ENCODE measurements at places on chromosomes 2 and 18.
A peak's percentile ranks its signal among the peaks of the same experiment; 100 is the strongest.

- peaks cover 21% of the 10 kb centered on the region for H3K27me3 ChIP-seq
- H3K36me3 ChIP-seq: no peaks in the 10 kb centered on the region
- no peak overlapping the region for H3K4me3 ChIP-seq
- no peak for DNase-seq
- no peak overlapping the region for H3K27ac ChIP-seq
These were observed 12.5 kb upstream of the ARMC9 start for GRCh38 chr2:231185886-231186285.

DNA sequence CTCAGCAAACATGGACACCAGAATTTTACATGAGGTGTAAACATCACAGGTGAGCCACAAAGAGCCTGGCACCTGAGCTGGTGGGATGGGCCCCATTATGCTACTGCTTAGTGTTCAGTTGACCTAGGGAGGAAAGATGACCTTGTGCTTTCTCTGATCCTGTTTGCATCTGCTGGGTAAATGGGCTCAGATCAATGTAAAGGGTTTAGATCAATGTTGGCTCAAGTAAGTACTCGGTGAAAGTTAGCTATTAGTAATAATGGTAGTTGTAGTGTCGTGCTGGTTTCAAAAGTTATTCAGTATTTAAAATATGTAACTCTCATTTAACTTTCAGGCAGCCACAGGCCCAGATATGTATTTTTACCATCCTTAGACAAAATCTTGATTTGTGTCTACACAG is 19.8 kb downstream of the ABHD3 start:
- no peak for DNase-seq
- no peak overlapping the region for H3K27ac ChIP-seq
- no peaks in the 10 kb centered on the region for H3K27me3 ChIP-seq
- H3K4me3 ChIP-seq: no peak overlapping the region
- H3K36me3 ChIP-seq: peaks cover 14% of the 10 kb centered on the region

- peaks cover 9% of the 10 kb centered on the region for H3K4me1 ChIP-seq
- peak overlapping the region; percentile 5 for H3K27ac ChIP-seq
- H3K27me3 ChIP-seq: no peaks in the 10 kb centered on the region
- H3K36me3 ChIP-seq: peaks cover 4% of the 10 kb centered on the region
These were observed 233.4 kb upstream of the SIX3 start for GRCh38 chr2:44707945-44708660.

DNA sequence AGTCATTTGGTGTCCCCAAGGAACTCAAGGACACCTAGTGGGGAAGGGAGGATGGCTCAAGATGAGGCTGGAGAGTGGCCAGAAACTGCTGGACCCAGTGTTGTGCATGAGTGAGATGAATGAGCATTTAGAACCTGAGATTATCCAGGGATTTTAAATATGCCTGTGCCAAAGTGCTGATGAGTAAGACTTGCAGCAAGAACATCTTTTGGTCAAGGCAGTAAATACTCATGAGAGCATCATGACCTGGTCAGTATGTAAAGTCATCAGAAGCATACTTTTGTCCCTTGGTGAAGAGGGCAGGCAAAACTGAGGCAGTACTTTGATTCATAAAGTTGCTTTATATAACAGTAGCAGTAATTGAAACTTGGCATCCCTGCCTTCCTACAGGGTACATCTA is 3.1 kb upstream of the SPP2 start:
- no peaks in the 10 kb centered on the region for H3K36me3 ChIP-seq
- no peak overlapping the region for H3K27ac ChIP-seq
- no peak overlapping the region for H3K4me3 ChIP-seq
- no peak for DNase-seq
- H3K4me1 ChIP-seq: no peaks in the 10 kb centered on the region
- H3K27me3 ChIP-seq: no peaks in the 10 kb centered on the region

DNA sequence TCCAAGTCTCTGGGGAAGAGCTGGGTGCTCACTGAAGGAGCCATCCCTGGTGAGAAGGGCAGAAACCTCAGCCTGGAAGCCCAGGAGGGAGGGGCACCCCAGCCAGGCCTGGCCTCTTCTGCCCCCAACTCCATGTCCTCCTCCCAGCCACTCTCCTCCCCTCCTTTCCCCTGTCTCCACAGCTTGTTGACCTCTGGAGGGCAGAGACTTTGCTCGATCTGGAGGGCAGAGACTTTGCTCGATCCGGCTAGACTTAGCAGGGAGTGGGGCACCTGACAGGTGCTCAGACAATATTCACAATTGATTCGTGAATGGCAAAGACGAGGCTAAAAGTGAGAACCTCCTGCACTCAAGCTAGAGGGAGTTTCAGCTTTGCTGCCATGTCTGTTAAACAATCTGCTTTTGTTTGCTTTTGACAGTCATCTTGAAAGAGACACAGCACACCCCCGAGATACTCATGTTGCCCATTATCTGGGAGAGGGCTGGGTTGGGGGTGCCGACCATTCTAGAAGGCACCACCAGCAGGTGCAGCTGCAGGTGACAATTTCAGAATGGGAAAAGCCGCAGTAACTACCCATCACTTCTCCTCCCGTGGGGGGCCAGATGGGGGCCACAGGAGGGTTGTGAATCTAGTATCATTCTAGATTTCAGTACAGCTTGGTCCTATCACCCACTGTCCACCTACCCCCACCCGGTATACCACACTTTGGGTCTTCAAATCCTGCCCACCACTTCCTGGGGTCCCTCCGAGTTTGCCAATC is 54.8 kb downstream of the DNMT3A start:
- no peak for DNase-seq
- peaks cover 54% of the 10 kb centered on the region for H3K4me1 ChIP-seq
- H3K4me3 ChIP-seq: no peak overlapping the region
- H3K27ac ChIP-seq: peak overlapping the region; percentile 93

GRCh38 chr2:239009589-239009961 is 161.7 kb downstream of the TWIST2 start:
- H3K4me3 ChIP-seq: no peak overlapping the region
- H3K27me3 ChIP-seq: peaks cover 14% of the 10 kb centered on the region
- no peaks in the 10 kb centered on the region for H3K4me1 ChIP-seq
- no peaks in the 10 kb centered on the region for H3K36me3 ChIP-seq
- no peak overlapping the region for H3K27ac ChIP-seq

GRCh38 chr2:80496346-80496745 is 191.8 kb upstream of the LRRTM1 start:
- H3K4me1 ChIP-seq: no peaks in the 10 kb centered on the region
- no peak overlapping the region for H3K27ac ChIP-seq
- no peaks in the 10 kb centered on the region for H3K36me3 ChIP-seq
- no peaks in the 10 kb centered on the region for H3K27me3 ChIP-seq
- DNase-seq: no peak

DNA sequence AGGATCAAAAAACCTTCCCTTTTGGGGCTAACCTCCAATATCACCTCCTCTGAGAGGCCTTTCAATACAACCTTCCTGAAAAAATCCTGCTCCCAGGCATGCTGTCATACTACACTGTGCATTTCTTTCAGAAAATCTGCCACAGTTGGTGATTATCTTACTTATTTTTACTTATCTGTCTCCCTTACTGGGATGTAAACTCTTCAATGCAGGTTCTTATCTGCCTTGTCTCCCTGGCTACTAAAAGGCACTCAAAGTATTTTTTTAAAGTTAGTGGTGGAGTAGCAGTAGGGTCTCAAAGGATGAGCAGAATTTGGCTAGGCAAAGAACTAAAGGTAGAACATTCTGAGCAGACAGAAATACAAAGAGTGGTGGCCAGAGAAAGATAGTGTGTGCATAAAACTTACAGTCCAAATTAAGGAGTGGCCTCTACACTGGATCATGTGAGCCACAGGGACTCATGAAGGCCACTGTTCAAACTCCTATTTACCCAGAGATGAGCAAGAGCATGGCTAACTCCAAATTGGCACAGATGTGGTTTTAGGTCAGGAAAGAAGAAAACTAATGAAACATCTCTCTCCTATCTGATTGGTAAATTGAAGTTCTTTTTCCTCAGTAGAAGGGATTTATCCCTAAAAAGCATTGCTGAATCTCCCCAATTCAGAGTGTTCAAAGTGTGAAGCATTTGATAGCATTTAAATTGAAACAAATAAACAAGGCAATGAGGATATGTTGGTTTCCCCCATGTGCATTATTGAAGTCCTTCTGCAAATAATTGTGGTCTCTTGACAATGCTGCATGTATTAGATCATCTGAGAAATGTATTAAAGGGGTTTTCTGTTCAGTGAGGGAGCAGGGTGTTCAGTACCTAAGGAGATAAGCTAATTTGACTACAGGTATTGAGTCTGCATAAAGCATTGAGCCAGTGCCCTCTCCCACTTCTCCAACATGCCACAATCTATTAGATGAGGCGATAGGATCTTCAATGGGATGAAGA is 285.5 kb downstream of the MREG start:
- no peak overlapping the region for H3K27ac ChIP-seq
- no peak overlapping the region for H3K4me3 ChIP-seq
- H3K4me1 ChIP-seq: peaks cover 13% of the 10 kb centered on the region
- no peaks in the 10 kb centered on the region for H3K36me3 ChIP-seq

- peaks cover 13% of the 10 kb centered on the region for H3K27me3 ChIP-seq
- no peak overlapping the region for H3K4me3 ChIP-seq
These were observed 102.1 kb upstream of the CDCA7 start for GRCh38 chr2:173252581-173252980.

- H3K27me3 ChIP-seq: no peaks in the 10 kb centered on the region
- DNase-seq: no peak
- no peaks in the 10 kb centered on the region for H3K36me3 ChIP-seq
These were observed 75.3 kb upstream of the DDX18 start for GRCh38 chr2:117738991-117739839.

GRCh38 chr2:30078521-30078920 is 68.3 kb upstream of the YPEL5 start:
- DNase-seq: no peak
- peaks cover 16% of the 10 kb centered on the region for H3K27me3 ChIP-seq
- no peaks in the 10 kb centered on the region for H3K36me3 ChIP-seq
- no peak overlapping the region for H3K4me3 ChIP-seq
- H3K4me1 ChIP-seq: no peaks in the 10 kb centered on the region

GRCh38 chr2:28389399-28390240 is 3.0 kb upstream of the FOSL2 start:
- no peak overlapping the region for H3K4me3 ChIP-seq
- peaks cover 2% of the 10 kb centered on the region for H3K27me3 ChIP-seq
- peak overlapping the region; percentile 89 for H3K27ac ChIP-seq

DNA sequence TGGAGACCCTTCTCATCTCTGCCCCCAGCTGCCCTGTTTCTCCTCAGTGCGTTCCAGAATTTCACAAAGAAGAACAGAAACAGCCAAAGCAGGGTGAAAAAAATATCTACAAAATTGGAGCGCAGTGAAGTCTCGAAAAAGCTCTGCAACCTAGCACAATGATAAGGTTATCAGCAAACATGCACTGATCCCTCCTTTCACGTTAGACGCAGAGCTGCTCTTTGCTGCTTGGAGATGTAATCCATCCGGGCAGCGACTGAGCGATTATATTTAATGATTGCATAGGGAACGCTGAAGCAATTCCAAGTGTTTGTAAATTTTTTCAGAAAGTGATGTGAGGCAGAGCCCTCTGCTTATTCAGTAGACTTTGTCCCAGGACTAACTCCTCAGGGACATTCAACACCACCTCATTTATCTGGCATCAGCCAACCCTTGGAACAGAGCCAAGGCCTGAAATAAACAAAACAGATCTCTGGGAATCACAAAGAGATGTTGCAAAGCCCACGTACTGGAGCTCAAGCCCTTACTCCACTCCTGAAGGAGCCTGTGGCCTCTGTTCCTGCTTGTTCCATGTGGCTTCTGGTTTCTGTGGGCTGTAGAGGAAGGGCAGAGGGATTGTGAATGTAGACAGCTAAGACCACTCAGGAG is 172.6 kb upstream of the BCL2L11 start:
- no peaks in the 10 kb centered on the region for H3K27me3 ChIP-seq
- no peak overlapping the region for H3K27ac ChIP-seq
- DNase-seq: no peak
- no peak overlapping the region for H3K4me3 ChIP-seq
- H3K4me1 ChIP-seq: no peaks in the 10 kb centered on the region

DNA sequence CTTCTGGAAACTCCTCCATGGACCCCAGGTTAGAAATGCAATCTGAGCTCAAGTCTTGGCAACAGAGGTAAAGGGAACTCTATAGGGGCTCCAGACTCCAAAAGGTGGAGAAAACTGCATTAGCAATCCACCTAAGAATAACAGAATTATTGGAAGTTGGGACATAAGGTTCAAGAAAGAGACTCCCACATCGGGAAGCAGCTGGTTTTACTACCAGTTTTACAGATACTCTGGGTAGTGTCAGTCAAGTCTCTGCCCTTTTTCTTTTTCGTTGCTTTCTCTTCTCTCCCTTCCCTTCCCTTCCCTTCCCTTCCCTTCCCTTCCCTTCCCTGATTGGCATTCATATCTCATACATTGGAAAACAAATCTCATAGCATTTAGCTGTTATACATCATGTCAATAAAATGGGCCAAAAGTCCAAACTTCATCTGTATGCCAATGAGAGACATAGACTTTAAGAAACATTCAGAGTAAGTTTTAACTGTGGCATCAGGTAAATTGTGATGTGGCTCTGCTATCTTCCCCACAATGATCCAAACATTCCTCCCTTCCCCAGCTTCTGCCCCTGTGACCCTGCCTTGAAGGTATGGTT is 166.7 kb downstream of the KCNE4 start:
- no peak for DNase-seq
- peaks cover 2% of the 10 kb centered on the region for H3K27me3 ChIP-seq
- H3K36me3 ChIP-seq: no peaks in the 10 kb centered on the region
- H3K4me3 ChIP-seq: no peak overlapping the region
- no peaks in the 10 kb centered on the region for H3K4me1 ChIP-seq
- H3K27ac ChIP-seq: no peak overlapping the region

DNA sequence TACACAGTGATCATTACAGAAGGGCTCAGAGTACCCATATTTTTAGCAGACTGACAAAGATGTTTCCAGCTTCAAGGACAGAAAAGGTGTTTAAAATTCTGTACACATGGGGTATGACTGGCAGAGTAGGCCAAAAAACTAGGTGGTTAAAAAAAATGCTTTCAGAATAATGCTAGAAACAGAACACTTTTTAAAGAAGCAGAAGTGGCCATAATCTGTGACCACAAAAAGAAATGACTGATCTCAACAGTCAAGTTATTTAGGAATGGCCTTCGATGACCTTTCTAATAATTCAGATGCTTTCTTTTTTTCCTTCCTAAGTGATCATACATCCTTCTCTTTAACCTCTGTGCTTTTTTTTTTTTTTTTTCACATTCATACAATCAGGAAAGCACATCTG is 4.1 kb upstream of the AQP4 start:
- H3K4me1 ChIP-seq: no peaks in the 10 kb centered on the region
- H3K4me3 ChIP-seq: no peak overlapping the region
- no peak for DNase-seq
- no peak overlapping the region for H3K27ac ChIP-seq

GRCh38 chr2:105454801-105455485 is 56.1 kb upstream of the FHL2 start:
- H3K4me3 ChIP-seq: no peak overlapping the region
- no peak overlapping the region for H3K27ac ChIP-seq
- H3K36me3 ChIP-seq: no peaks in the 10 kb centered on the region
- DNase-seq: no peak
- peaks cover 4% of the 10 kb centered on the region for H3K4me1 ChIP-seq

GRCh38 chr2:9779596-9780264 is 63.5 kb upstream of the TAF1B start:
- H3K4me3 ChIP-seq: peak overlapping the region; percentile 44
